H54 (cell line): ENCODE measurements at places on chromosomes 3 and 15.
A peak's percentile ranks its signal among the peaks of the same experiment; 100 is the strongest.

- DNase-seq, result no peak
Observed at GRCh38 chr3:167151636-167152035, 228.5 kb downstream of the ZBBX start.

- no peak for DNase-seq
Observed at GRCh38 chr3:185784317-185784716, 40.5 kb downstream of the IGF2BP2 start.

GRCh38 chr3:113638910-113639309 lies 57.5 kb downstream of the USF3 start:
- no peak for DNase-seq

- no peak for DNase-seq
Observed at GRCh38 chr3:131387796-131388489, 6.4 kb downstream of the NUDT16 start.

GRCh38 chr15:41798607-41799487 lies 24.6 kb downstream of the MAPKBP1 start:
- peak; percentile 26 for DNase-seq

- no peak for DNase-seq
Observed at GRCh38 chr3:148648685-148649352, 48.9 kb upstream of the AGTR1 start.

DNA sequence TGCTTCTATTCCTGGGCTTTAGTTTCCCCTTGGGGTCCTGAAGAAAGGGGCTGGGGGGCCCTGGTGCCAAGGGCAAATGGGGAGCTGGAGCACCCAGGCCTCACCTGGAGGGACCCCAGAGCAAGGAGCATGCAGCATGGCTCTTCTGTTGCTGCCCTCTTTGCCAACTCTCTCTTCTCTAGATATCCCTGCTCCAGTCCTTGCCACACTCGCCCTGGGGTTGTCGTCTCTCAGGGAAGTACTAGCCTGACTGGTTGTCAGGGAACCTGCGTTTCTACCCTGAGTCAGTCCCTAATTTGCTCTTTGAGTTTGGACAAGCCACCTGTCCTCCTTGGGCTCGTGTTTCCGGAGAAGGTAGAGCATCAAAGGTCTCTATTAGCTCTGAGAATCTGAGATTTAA lies 63.7 kb upstream of the UBE2Q2 start:
- DNase-seq, result no peak

- DNase-seq, result peak; percentile 54
Observed at GRCh38 chr3:33377931-33378330, 62.3 kb downstream of the UBP1 start.

DNA sequence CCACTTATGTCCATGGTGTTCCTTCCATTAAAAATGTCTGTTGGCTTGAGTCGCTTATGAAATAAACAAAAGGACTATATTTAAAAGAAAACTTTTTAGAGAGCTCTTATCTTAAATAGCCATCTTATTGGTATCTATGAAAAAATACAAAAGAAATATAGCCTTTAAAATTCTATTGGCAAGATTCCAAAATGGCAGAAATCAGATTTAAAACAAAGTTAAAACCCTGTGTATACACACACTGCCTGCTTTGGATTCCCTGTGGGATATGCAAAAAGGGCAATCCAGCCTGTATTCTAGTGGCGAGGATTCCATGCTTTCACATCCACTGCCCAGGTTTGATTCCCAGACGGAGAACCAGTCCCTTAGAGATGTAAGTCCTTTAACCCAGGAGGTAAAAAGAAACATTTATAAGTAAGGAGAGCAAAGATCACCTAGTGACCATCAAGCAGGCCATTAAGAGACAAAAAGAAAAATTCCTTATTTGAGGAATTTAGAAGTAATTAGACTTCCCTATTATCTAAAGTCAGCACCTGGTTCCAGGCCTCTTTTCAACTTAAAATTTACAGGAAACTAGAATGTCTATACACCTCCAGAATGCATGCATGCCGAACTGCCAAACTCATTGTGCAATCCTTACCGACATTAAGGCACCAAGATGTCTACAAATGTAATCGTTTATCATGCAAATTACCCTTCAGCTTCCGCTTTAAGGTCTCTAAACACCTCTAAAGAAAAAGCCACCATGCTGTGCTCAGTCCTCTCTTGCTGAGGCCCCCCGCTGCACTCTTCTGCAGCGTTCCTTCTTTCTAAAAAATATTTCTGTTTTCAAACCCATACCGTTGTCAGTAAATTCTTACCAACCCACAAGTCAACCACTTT lies 69.6 kb upstream of the STRIT1 start:
- DNase-seq, result no peak

DNA sequence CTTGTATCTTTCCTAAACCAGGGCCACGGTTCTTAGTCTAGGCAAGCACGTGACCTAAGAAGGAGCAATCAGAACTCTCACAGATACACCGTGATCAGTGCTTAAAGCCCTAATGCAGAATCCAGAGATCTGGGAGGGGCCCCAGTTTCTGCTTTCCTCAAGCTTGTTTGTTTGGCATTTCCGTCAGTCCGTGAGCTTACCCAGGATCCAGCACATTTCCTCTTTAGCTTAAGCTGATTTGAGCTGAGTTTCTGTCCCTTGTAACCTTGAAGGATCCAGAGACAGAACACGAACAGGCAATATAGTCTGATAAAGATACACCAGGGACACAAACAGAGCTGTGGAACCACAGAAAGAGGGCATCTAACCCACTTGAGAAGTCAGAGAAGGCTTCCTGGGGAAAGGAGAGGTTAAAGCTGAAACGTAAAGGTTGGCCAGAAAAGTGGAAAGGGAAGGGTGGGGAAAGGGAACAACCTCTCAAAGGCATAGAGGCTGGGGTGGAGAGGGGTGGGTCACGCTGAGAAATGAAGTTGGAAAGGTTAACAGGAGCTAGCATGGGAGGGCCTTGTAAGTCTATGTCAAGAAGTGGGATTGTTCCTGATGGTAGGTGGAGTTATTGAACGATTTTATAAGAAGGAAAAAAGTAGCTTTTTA lies 42.1 kb upstream of the RARB start:
- no peak for DNase-seq

GRCh38 chr3:190543671-190544070 lies 29.8 kb downstream of the IL1RAP start:
- DNase-seq, result no peak

GRCh38 chr15:77784361-77785292 lies 151.9 kb upstream of the LINGO1 start:
- peak; percentile 69 for DNase-seq

DNA sequence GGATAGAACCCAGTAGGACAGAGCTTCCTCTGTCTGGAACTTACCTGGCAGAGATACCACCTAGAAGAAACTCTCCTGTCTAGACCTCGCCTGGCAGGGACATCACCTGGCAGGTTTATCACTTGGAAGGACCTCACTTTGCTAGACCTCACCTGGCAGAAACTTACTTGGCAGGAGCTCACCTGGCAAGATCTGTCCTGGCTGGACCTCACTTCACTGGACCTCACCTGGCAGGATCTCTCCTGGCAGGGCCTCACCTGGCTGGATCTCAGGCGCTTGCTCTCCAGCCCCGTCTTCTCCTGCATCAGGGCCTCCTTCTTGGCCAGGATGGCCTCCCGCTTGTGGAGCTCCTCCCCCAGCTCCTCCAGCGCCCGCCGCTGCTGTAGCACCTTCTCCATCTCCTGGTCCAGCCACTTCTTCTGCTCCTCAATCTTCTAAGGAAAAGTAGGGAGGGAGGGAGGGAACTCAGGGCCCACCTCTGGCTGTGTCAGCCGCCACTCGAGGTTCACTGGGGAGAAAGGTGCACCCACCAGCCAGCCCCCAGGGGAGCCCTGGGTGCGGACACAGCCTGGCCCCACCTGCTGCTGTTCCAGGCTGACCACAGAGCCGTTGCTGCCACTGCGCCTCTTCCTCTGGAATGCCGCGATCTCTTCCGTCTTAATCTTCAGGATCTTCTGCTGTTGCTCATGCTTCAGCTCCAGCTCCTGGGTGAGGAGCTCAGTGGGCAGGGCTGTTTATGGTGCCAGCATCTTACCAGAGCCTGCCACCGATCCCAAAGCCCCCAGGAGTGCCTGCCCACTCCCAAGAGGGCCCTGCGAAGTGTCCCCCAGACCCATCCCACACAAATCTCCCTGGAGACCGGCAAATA lies 22.5 kb downstream of the KIF7 start:
- no peak for DNase-seq

DNA sequence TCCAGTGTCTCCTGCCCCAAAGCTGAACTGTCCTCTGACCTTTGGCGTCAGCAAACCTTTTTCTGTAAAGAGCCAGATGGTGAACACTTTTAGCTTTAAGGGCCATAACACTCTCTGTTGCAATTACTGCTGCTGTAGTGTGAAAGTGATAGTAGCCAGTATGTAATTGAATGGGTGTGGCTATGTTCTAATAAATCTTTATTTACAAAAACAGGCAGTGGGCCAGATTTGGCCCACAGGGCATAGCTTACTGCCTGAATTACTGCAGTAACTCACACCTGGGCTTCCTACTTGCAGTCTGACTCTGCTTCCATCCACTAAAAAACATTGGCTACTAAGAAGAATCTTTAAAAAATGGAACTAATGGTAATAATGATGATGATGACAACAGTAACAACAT lies 68.0 kb upstream of the SLC6A11 start:
- DNase-seq, result no peak

DNA sequence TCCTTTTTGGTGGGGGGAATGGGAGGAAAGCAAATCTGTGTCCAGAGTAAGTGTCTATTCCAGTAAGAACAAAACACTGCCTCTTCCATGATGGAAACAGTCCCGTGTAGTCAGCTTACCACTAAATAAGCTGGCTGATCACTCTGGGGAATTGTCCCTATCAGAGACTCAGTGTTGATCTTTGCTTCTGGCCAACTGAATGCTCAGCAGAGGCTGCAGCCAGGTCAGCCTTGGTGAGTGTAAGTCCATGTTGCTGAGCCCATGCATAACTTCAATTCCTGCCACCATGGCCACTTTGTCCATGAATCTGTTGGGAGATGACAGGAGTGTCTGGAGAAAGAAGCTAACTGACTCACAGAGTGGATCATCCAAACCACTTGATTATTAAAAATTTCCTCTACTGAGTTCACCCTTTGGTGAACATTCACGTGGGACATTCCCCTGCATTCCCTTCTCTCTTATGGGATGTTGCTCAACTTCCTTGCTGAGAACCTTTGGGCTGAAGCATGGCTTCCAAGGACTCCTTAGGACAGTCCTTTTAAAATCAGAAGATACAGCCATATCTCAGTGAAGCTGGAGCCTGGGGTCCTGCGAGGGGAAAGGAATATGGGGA lies 33.9 kb upstream of the XCR1 start:
- DNase-seq, result no peak

- no peak for DNase-seq
Observed at GRCh38 chr15:101351736-101352135, 56.7 kb upstream of the SNRPA1 start.

- DNase-seq, result no peak
Observed at GRCh38 chr3:47846186-47846879, 43.4 kb downstream of the DHX30 start.

DNA sequence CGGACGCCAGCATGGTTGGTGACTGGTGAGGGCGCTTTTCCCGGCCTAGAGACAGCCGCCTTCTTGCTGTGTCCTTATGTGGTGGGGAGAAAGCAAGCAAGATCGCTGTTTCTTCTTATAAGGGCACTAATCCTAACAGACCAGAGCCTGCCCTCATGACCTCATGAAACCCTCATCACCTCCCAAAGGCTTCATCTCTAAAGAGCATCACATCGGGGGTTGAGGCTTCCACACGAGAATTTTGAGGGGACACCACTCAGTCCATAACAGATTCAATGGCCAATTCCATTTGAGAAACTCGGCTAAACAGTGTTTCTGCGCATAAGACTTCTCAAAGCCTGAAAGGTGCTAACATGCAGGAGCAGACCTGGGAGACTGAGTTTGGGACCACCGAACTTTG lies 54.0 kb downstream of the VGLL4 start:
- DNase-seq, result no peak

- DNase-seq, result no peak
Observed at GRCh38 chr3:159583662-159584061, 405.0 kb upstream of the IL12A start.

DNA sequence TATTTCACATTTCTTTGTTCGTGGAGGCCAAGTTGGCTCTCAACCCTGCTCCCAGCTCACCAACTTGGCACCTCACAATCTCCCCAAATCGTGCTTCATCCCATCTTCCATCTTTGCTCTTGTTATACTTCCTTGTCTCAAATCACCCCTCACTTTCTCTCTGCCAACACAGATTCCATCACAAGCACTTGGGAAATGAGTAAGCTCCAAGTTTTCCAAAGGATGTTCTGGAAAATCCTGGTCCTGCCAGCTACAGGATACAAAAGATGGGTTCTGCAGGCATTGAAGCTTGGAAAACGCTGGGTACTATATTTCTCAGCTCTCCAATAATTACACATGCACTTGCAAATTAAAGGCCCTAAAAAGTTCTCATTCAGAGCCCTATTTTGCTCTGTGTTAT lies 4.1 kb upstream of the TM4SF4 start:
- DNase-seq, result no peak

- no peak for DNase-seq
Observed at GRCh38 chr3:85161544-85161943, 202.8 kb downstream of the CADM2 start.

- DNase-seq, result no peak
Observed at GRCh38 chr15:35514759-35515158, 31.2 kb downstream of the DPH6 start.

DNA sequence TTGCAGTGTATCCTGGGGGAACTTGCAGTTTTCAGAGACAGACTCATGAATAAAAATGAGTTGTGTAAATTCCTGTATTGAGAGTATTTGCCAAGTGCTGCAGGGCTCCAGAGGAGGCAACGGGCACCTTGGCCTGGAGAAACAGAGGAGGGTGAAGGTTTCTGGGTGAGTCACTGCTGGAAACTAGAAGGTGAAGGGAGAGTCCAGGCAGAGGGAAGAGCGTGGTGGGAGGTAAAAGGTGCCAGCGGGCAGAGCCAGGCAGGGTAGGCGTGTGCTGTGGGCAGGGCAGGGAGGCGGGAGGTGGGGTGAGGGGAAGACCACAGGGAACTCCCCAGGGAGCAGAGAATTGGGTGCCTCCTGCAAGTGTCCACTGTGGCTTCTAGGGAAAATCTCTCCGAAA lies 120.8 kb downstream of the SLCO3A1 start:
- peak; percentile 13 for DNase-seq
